Amniotic epithelial cell (primary cell): ENCODE measurements at places on chromosomes 7 and 10.

DNA sequence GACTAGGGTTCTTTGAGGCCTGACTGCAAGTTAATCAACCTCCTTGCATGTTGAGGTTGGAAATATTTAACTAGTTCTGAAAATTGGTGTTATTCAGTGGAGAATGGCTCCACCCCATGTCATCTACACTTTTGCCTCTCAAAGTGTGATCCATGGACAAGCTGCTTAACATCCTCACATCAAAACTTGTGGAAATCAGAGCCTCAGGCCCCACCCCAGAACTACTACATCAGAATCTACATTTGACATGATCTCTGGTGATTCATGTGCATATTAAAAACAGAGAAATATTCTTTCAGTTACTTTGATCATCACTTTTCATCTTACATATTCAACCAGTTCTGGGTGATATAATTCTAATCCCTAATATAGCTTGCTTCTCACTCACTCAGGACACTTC, 632.9 kb downstream of the ARL4A start:
- no peak for DNase-seq

- DNase-seq, result no peak
These were observed 200.6 kb downstream of the GLRX3 start for GRCh38 chr10:130336617-130337304.

- DNase-seq, result no peak
These were observed 243.0 kb upstream of the GRB10 start for GRCh38 chr7:51025668-51026067.

DNA sequence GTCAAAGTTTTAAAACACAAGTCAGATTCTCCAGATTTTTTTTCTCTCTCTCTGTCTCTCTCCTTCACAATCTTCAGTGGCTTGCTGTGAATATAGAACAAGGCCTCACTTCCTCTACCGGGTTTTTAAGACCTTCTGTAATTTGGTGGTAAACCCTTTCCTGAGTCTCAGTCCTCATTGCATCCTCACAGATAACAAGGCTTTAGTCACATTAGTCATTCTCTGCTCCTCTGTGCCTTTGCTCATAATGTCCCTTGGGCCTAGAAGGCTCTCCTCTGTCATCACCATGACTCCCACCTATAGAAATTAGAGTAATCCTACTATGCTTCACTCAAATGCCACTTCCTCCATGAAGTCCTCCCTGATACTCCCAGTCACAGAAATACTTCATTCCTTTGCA, 172.7 kb upstream of the HPS1 start:
- no peak for DNase-seq

DNA sequence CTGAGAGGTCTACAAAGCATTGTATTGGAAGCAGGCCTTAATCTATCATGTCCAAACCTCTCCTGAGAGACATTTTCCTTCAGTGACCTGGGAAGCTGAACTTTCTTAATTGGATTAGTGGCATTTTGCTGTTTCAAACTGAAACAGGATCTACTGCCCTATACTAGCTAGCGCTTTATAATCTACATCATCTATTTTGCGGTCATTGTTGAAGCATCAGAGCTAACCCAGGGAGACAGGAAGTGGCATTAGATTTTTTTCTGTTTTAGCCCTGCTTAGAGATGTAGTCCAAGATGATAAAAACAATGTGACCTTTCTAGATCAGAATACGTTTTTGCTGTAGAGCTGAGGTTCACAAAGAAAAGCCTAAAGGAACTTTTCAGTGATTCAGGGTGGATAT, 147.4 kb upstream of the AGR3 start:
- DNase-seq, result no peak

- DNase-seq, result no peak
These were observed 11.0 kb upstream of the TSPAN13 start for GRCh38 chr7:16742547-16742946.

GRCh38 chr7:129688503-129689222, 77.1 kb downstream of the NRF1 start:
- peak; percentile 33 for DNase-seq

- DNase-seq, result no peak
These were observed 115.5 kb downstream of the SMURF1 start for GRCh38 chr7:99028261-99028973.

GRCh38 chr7:42460933-42461332, 223.9 kb upstream of the GLI3 start:
- DNase-seq, result peak; percentile 36

GRCh38 chr10:100829933-100830727, 82.6 kb upstream of the SLF2 start:
- DNase-seq, result no peak

- no peak for DNase-seq
These were observed 198.3 kb downstream of the WDR11 start for GRCh38 chr10:121049489-121049888.

DNA sequence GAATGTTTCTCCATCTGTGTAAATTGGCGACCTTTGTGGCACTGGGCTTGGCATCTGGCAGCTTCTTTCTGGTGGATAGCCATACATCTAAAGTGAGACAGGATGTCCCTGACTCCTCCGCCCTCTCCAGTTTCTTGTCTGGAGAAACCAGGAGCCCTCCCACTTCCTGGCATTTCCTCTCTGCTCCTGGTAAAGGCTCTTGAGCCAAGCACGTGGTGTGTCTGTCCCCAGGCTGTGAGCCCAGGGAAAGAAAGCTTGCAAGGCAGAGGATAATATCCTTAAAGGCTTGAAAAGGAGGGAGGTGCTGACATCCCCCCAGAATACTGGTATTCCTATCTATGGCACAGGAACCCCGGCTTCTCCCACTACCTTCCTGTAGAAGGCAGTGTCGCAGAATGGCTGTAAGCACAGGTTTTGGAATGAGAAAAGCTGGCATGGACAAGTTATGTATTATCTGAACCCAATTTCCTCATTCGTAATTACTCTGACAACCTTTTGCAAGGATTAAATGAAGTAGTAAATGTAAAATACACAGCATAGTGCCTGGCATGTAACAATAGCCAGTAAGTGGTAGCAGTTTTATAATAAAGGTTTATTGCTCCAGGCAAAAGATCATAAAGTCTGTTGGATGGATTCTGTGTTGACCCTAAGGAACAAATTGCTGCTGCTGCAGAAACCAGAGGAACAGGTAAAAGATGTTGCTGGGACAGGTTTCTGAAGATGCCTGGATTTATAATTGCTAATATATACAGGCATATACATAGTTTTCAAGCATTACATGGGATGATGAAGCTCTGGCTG, 11.8 kb upstream of the ACSL5 start:
- DNase-seq, result peak; percentile 54

DNA sequence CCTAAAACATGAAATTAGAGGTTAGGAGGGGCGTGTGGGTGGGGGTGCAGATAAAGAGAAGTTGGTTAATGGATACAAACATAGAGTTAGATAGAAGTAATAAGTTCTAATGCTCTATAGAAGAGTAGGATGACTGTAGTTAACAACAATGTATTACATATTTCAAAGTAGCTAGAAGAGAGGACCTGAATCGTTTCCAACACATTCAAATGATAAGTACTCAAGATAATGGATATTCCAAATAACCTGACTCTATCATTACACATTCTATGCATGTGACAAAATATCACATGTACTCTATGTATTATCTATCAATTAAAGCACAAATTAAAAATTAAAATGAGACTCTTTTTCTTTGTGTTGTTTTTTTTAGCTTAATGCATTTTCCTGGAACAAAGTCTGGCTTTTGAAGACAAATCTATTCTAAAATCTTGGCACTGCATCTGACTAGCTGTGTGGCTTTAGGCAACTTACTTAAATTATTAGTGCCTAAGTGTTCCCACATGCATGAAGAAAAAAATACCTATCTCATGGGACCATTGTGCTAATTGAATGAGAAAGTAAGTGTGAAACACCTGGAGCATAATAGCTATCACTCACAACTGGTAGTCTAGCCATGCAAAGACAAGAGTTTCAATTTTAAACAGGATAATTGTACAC, 75.7 kb downstream of the SEMA3C start:
- DNase-seq, result no peak

DNA sequence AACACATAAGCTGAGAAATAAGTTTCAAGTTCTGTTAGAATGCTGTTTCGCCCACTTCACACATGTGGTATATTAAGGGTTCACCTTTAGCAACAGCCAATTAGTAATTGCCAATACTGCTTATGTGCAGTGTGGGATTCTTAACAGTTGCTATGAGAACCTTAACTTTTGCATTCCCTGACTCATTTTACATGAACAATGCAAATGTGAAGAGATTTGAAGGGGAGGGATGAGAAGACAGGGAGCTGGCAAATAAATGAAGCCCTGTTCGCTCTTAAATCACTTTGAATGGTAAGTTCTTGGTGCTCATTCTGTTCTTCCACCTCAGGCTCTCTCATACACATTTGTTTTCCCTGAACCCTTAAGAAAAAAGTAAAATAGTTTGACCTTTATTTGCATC, 82.3 kb downstream of the LRRC4 start:
- DNase-seq, result no peak

- DNase-seq, result no peak
These were observed 154.0 kb downstream of the RAMP3 start for GRCh38 chr7:45311597-45311996.

GRCh38 chr10:62050893-62051433, 149.5 kb downstream of the ARID5B start:
- DNase-seq, result peak; percentile 92

GRCh38 chr7:137258552-137258951, 85.0 kb downstream of the PTN start:
- DNase-seq, result no peak
